ENCODE measurements at places on chromosomes 5 and 9.

DNA sequence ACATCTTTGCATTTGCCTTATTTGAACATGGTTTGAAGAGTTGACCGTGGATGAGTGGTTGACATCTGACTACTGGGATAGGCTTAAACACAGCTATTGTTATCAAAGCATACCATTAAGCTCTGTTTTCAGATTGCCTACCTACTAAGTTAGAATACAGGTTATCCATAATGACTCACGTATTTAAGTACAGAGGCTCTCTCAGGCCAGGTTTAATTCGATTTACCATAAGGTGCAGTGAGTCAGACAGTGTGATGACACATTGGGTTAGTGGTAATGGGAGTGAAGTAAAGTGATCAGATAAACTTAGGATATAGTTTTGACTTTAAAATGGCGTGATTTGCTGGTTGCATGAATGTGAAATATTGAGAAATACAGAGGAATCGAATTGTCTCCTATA is 732.0 kb upstream of the CTNND2 start:
- no peak for DNase-seq

DNA sequence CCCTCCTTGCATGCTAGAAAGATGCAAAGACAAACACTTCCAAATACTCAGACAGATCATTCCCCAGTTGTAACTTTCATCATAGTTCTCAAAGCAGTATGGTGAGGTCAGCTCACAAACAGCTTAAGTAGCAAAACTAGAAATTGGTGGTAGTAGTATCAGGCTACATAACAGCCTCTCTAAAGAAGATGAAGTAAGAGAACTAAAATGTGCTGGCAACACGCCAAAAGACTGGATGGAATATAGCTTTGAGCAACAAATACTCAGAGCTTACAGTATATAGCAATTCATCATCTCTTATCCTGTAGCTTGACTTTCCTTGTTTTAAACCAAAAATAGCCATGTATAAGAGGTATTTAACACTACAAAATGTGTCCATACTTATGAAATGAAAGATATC is 7.5 kb downstream of the PFDN1 start:
- no peak for DNase-seq

DNA sequence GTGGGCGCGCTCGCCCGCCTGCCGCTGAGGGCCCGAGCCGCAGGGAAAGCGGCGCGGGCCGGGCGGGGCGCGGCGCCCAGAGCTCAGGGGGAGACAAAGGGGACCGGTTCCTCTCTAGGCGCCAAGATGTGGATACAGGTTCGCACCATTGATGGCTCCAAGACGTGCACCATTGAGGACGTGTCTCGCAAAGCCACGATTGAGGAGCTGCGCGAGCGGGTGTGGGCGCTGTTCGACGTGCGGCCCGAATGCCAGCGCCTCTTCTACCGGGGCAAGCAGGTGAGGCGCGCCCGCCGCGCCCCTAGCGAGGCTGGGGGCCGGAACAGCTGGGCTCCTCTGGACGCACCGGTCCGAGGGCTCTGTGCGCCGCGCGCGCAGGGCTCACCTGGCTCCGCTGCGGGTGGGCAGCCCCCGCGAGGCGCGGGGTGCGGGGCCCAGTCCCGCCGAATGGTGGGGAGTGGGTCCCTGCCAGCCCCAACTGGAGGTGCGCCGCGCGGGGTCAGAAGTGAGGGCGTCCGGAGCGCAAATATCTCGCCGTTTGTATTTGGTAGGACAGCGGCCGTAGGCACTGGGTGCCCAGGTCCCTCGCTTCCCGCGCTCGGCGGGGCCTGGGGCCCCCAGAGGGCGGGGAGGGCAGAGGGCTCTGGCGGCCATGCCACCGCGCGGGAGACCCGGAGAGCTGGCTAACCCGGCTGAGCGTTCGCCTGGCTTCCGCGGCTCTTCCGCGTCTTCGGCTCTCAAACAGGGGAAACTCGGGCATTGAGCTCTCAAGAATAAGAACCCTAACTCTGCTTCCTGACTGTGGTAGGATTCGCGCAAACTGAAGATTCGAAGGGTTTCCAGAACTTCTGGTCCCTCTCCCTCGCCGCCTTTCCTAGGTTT is 607 bp downstream of the UHRF2 start:
- no peak for DNase-seq

DNA sequence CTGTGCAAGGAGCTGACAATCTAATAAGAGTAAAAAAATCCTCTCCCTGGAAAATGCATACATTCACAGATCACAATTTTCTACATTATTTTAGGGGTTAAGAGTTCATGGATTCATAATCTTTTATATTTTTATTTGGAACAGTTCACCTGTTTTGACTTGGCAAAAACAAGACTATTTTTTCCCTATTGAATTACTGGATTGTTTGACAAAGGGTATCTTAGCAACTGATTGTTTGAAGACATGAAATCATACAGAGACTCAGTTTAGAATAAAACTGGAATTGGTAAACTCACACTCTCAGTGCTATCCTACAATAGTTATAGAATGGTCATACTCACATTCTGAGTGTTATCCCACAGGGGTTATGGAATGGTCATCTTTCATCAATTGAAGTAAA is 358.2 kb upstream of the PTGER4 start:
- no peak for DNase-seq

- DNase-seq, result no peak
Measured at GRCh38 chr9:124834591-124834990, 18.7 kb upstream of the WDR38 start.

- DNase-seq, result no peak
Measured at GRCh38 chr5:90170261-90170660, 239.3 kb downstream of the CETN3 start.

DNA sequence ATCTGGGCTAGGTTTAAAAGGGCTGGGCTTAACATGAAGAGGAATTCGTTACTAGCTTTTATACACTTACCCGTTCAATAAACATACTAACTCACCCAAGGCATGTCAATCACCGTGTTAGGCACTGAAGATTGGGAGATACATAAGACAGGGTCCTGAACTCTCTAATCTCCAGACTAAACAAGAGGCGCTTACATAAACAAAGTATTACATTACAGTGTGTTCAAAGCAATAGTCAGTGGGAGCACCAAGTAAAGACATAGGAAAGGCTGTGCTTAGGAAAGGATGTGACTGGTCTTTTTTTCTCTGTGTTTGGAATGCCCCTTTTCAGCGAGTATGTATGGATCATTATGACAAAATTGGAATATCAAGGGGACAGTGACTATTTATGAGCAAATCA is 203.6 kb upstream of the ADRA1B start:
- no peak for DNase-seq

GRCh38 chr9:36584620-36585460 is 12.1 kb downstream of the MELK start:
- no peak for DNase-seq

- no peak for DNase-seq
Measured at GRCh38 chr5:150112201-150113046, 26.1 kb upstream of the CSF1R start.

DNA sequence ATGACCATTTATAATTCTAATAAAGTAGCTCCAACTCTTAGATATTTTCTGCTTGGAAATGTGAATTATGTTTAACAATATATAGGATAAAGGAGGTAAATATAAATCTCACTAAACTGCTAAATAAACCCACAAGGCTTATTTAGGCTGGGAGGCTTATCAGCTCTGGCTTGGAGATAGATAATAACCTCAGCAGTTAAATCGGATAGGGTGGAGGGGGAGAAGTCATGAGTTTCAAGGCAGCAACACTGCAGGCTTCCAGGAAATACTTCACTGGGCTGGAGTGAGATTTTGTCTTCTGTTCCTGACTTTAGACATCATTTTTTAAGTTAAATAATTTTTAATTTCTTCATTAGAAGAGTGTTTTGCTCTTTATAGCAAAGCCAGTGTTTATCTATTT is 80.0 kb upstream of the ITGA2 start:
- DNase-seq, result no peak

- no peak for DNase-seq
Measured at GRCh38 chr5:169554251-169554650, 29.3 kb upstream of the SPDL1 start.

DNA sequence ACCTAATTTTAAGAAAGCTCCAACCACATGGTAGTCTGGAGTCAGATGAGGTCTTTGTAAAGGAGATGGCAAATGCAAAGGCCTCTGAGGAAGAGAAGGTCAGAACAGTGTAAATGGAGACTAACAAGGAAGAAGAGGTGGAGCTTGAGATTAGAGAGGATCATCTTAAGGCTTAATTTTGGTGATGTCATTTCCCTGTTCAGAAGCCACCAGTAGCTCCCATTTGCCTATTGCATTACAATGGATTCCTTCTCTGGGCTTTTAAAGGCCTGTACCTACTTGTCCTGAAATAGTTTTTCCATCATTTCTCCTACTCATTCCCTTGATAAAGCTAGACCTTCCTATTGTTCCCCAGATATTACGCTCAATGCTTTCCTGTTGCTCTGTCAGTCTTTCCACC is 16.1 kb downstream of the PCSK5 start:
- no peak for DNase-seq

DNA sequence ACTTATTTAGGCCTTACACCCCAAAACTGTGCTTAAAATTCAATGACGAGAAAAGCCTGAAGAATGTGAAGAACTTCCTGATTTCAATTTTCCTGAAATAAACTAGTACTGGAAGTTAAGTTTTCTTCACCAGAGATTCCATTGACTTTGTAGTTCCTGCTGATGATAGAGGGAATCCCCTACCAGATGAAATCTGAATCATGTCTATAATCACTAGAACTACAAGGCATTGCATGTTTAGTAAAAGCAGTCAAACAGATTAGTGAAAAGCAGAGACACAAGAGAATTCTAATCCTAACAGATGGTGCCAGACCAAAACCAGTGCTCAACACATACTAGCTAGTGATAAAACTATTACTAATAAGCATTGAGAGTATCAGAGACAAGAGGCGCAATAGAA is 130.0 kb downstream of the PDE4D start:
- no peak for DNase-seq

DNA sequence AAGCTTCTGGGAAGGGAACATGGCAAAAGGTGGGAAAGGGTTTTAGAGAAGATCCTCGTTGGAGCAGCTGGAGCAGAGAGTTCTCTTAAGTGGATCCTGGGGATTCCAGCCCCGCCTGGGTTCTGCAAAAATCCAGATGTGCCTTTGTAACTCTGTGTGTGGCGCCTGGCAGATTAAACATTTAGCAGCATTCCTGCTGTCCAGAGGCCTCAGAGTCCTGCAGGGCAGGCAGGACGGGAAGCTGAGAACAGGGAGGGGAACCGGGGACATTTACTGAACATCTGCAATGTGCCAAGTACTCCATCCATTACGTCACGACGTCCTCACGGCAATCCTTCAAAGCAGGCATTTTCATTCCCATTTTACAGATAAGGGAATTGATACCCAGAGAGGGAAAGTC is 6.0 kb downstream of the EIF4E1B start:
- no peak for DNase-seq

- DNase-seq, result no peak
Measured at GRCh38 chr5:92962752-92963151, 618.3 kb downstream of the NR2F1-AS1 start.

DNA sequence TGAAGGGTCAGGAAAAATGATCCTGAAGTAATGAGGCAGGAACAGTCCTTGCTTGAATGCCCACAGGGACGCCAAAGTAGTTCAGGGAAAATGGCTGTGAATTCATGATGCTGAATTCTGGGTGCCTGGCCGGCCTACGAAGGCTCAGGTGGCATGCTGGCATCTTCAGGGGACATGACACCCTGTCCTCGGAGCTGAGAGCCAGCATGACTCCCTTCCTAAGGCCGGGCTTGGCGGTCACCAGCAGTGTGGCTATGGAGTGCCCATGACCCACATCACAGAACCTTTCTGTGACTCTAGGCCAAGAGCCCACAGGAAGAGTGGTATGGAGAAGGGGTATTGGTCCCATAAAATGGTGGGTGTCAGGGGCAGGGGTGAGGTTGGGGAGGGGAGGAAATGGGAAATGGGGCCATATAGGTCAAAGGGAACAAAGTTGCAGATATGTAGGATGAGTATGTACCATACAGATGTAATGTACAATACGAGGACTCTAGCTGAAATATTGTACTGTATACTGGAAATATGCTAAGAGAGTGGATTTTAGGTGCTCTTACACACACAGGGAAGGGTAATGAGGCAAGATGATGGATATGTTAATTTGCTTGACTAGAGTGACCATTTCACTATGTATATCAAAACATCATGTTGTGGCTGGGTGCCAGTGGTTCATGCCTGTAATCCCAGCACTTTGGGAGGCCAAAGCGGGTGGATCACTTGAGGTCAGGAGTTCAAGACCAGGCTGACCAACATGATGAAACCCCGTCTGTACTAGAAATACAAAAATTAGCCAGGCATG is 202.8 kb upstream of the KLF9 start:
- no peak for DNase-seq

DNA sequence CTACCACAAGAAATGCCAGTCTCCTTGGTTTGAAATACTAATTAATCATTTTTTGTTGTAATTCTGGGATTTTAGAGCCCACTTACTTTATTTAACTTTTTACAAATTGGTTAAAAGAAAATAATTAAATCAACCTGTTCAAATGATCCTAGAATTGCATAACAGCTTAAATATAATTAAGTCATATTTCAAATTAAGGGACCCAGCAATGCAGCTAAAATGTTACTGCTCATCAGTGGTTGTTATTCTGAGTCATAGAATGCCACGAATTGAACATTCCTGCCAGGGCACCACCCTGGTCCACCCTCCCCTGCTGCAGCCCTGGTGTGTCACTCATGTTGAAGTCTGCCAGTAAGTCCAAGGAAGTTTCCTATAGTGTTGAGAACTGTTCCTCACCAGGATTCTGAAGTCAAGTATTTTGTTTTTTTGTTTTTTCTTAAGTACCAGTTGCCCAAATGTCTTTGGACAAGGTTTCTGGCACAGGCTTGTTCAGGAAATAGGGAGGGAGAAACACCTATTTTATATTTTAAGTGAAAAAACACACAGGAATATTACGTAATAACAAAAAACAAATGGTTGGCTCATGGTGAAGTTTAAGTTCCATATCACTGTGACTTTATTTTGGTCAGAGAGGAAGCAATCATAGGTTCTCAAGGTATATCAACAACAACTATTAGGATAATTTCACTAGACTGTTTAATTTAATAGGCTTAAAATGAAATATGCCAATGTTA is 4.3 kb upstream of the ITGA1 start:
- DNase-seq, result no peak

GRCh38 chr9:106286249-106286648 is 576.7 kb upstream of the ZNF462 start:
- peak; percentile 1 for DNase-seq
